ENCODE measurements at places on chromosomes 7 and 10.

DNA sequence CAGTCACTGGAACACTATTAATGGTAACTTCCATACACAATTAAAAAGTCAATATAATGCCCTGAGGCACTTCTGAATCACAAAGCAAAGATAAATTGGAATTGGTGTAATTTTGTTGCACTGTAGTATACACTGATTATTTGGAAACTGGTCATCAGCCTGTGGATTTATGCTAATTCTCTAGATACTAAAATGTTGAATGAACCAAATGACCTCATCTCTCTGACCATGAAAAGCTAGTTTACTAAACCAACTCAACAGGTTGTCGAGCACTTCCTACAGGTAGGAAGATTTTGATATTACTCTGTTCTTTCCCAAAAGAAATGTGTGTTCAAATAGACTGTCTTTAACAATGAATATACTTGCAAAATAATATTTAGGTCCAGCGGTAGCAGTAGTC, 5.3 kb downstream of the NRP1 start:
- no peaks in the 10 kb centered on the region for H3K36me3 ChIP-seq
- H3K27me3 ChIP-seq: peaks cover 38% of the 10 kb centered on the region
- H3K4me3 ChIP-seq: no peak overlapping the region
- H3K4me1 ChIP-seq: peaks cover 4% of the 10 kb centered on the region

DNA sequence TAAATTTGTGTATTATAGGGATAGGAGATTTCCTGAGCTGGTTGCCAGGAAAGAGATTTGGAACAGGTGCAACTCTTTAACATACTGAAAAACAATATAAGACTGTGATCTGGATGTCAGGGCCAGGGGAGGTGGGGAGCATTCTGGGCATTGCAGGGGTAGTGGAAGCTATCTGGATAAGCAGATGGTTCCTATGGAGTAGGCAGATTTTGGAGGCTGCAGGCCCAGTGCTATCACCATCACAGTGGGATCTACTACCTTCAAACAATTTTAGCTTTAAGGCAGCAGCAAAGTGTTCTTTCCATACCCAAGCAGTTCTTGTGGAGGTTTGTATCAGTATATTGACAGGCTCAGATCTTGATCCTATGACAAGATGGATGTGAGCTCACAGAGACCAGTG, 71.1 kb downstream of the ADAM22 start:
- H3K4me3 ChIP-seq: no peak overlapping the region
- no peaks in the 10 kb centered on the region for H3K36me3 ChIP-seq
- no peak overlapping the region for H3K27ac ChIP-seq
- no peaks in the 10 kb centered on the region for H3K4me1 ChIP-seq
- no peaks in the 10 kb centered on the region for H3K27me3 ChIP-seq

DNA sequence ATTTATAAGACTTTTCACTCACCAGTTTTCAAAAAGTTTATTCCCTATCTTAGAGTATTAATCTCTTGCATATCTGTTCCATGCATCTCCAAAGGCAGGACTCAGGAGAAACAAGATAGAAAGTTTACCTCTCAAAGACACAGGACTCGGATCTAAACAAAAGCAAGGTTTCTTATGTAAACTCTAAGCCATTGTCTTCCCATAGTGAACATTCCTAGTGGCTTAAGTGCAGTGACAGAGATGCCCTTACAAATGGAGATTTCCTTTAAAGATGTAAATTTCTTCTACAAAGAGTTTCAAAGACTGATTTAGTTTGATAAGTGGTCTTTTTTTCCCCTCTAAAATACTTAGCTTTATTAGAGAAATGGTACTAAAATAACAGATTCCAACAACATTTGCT, 209.8 kb downstream of the ACTR3B start:
- H3K4me1 ChIP-seq: no peaks in the 10 kb centered on the region
- no peak overlapping the region for H3K4me3 ChIP-seq
- no peak for DNase-seq

DNA sequence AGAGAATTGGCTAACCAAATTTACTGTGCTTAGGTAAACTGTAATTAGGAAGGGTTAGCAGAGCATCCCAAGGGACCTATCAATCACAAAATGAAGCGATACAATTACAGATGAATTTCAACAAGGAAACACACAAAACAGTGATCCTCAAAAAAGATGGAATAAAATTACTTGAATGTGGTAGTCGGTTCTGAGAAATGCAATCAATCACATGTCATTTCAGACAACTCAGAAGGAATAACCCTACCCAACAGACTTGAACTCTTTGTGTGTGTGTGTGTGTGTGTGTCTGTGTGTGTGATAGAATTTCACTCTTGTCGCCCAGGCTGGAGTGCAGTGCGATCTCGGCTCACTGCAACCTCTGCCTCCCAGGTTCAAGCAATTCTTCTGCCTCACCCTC, 43.5 kb downstream of the ST8SIA6 start:
- DNase-seq: no peak
- no peak overlapping the region for H3K27ac ChIP-seq
- H3K4me1 ChIP-seq: no peaks in the 10 kb centered on the region
- H3K4me3 ChIP-seq: no peak overlapping the region
- H3K36me3 ChIP-seq: no peaks in the 10 kb centered on the region

DNA sequence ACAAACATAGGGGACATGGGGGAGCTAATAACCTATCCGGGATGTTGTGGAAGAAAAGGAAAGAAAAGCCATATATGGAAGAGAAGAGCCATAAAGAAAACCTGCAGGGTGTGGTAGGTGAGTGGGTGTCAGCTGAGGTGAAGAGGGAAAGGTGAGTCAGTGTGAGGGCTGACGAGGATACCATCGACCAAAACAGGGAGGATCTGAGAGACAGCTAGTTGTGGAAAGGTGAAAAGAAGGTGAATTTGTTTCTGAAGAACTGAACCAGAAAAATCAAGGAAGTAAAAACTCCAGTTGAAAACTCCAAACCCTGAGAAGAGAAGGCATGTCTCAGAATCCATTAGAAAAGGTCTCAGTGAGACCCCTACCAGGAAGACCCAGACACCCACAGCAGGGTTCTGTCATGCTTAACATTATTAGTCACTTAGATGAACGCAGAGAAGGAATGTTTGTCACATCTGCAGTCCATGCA, 4.1 kb downstream of the BLNK start:
- H3K4me3 ChIP-seq: peak overlapping the region; percentile 91
- H3K27me3 ChIP-seq: no peaks in the 10 kb centered on the region
- H3K4me1 ChIP-seq: peaks cover 79% of the 10 kb centered on the region
- peaks cover 57% of the 10 kb centered on the region for H3K36me3 ChIP-seq
- DNase-seq: no peak

DNA sequence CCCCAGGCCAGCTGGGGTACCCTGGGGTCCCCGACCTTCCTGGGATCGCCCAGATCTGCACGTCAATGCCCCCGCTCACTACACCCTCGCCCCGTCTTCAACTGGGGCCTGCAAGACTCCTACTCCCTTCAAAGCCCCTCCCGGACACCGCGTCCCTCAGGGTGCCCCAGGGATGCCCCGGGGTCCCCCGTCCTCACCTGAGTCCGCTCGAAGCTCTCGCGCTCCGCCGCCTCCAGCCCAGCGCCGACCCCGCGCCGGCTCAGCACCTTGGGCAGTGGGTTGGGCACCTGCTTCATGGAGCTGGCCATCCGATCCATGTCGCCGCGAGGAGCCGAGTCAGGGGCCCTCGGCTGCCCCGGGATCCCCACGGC, at the start of gene HIP1:
TSS of gene HIP1 (minus strand) at position 338 of the 371 bp plus-strand sequence. CDS start at position 317, 21 bp downstream.
- no peaks in the 10 kb centered on the region for H3K36me3 ChIP-seq
- peaks cover 40% of the 10 kb centered on the region for H3K4me1 ChIP-seq
- no peaks in the 10 kb centered on the region for H3K27me3 ChIP-seq

- peaks cover 20% of the 10 kb centered on the region for H3K36me3 ChIP-seq
- no peaks in the 10 kb centered on the region for H3K27me3 ChIP-seq
- H3K27ac ChIP-seq: peak overlapping the region; percentile 97
- H3K4me3 ChIP-seq: peak overlapping the region; percentile 90
- peaks cover 31% of the 10 kb centered on the region for H3K4me1 ChIP-seq
- no peak for DNase-seq
Measured at GRCh38 chr10:87862679-87863052, 667 bp downstream of the KLLN start.

DNA sequence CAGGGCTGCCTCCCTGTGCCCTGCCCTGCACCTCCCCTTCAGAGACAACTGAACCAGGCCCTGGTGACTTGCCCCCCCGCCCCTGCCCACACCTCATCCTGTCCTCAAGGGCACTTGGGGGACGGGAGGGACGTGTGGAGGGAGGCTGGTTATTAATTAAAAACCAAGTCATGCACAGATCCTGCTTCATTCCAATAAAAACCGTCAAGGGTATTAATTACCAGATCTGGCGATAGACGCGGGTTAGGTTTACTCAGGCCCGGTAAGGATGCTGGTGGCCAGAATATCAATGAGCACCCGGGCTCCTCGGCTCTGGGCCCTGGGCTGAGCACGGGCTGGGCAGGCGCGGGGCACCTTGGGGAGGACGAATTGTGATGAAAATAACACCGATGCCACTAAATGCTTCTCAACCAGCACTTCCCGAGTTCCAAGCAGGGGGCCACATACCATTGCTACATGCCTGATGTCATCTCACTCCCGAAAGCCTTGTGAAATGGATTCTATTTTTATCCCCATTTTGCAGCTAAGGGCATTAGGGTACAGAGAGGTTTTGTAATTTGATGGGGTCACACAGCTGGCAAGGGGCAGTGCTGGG, 24.5 kb upstream of the GTF2IRD1 start:
- no peak overlapping the region for H3K27ac ChIP-seq
- H3K27me3 ChIP-seq: no peaks in the 10 kb centered on the region
- no peaks in the 10 kb centered on the region for H3K4me1 ChIP-seq
- no peak for DNase-seq

DNA sequence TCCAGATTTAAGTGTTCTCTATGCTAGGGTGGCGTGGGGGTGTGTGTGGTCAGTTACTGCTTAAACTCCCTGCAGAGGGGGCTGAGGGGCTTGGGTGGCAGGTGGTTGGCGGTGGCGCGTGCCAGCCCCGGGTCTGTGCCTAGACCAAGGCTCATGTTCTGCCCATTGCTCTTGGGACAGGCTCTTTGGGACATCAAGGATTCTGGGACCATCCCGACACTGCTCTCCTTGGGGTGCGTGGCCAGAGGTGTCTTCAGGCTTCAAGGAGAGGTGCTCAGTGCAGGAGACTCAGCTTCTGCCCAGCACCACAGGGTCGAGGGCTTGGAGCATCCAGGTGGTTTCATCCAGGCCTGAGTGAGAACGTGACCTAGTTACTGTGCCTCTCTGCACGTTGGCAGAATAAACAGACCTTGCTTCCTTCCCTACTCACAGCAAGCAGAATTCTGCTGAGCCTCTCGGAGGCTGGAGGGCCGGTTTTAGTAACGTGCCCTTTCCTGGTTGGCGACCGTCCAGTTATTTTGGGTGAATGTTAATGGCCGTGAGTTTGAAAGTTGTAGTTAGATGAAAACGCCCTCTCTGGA, 39.9 kb downstream of the CAMK1D start:
- H3K4me1 ChIP-seq: peaks cover 72% of the 10 kb centered on the region
- no peak for DNase-seq
- H3K4me3 ChIP-seq: peak overlapping the region; percentile 47
- H3K27me3 ChIP-seq: no peaks in the 10 kb centered on the region

DNA sequence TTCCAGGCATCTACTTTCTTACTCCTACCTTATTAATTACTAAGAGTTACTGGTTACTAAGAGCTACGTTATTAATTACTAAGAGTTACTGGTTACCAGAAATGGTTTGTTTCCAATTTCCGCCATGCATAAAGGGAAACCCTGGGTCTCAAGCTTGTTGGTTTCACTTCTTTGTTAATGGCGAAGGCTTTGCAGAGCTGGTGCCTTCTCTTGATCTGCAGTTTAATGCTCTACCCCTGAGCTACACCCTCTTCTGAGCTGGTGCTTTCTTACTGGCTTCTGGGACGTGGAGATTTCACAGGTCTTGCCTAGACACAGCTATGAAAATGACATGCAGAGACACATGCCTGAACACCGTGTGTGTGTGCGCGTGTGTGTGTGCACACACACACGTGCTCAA, 560 bp downstream of the CPA4 start:
- H3K4me1 ChIP-seq: no peaks in the 10 kb centered on the region
- H3K27me3 ChIP-seq: peaks cover 8% of the 10 kb centered on the region
- DNase-seq: no peak
- H3K27ac ChIP-seq: no peak overlapping the region
- no peak overlapping the region for H3K4me3 ChIP-seq
- no peaks in the 10 kb centered on the region for H3K36me3 ChIP-seq

GRCh38 chr7:78683566-78683965, 769.9 kb downstream of the MAGI2 start:
- H3K36me3 ChIP-seq: no peaks in the 10 kb centered on the region
- DNase-seq: no peak
- H3K27me3 ChIP-seq: no peaks in the 10 kb centered on the region
- H3K4me3 ChIP-seq: no peak overlapping the region
- H3K27ac ChIP-seq: no peak overlapping the region

DNA sequence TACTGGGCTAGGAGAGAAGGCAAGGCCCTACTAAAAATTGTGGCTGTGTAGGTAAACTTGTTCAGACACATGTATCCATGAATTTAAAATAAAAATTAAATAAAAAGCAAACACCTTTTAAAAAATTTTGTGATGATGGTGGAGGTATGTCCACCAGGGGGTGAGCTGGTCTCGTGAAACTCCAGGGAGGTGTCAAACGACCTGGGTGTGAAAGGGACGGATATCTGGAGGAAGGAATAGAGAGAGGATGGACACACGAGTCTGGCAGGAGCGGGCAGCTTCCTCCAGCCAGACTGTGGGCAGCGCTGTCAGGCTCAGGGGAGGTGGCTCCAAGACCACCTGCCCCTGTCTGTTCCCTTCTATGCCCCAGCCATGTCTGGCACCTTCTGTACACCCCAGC, 34.8 kb upstream of the DMBT1 start:
- H3K27ac ChIP-seq: no peak overlapping the region
- DNase-seq: no peak
- no peaks in the 10 kb centered on the region for H3K4me1 ChIP-seq
- no peak overlapping the region for H3K4me3 ChIP-seq
- H3K27me3 ChIP-seq: peaks cover 21% of the 10 kb centered on the region
- H3K36me3 ChIP-seq: no peaks in the 10 kb centered on the region

GRCh38 chr10:12319076-12319475, 30.3 kb upstream of the CAMK1D start:
- peaks cover 31% of the 10 kb centered on the region for H3K4me1 ChIP-seq
- peak overlapping the region; percentile 67 for H3K27ac ChIP-seq
- DNase-seq: no peak
- no peak overlapping the region for H3K4me3 ChIP-seq

GRCh38 chr7:18936265-18936664, 181.2 kb downstream of the TWIST1 start:
- H3K4me1 ChIP-seq: no peaks in the 10 kb centered on the region
- no peak overlapping the region for H3K27ac ChIP-seq
- no peak for DNase-seq
- no peaks in the 10 kb centered on the region for H3K27me3 ChIP-seq

All from stimulated activated naive B cell treated with anti-CD40 and anti-IgM and Interleukin-4, amounts not matched to agents 10 μg/mL and 1 μg/mL and 100 μg/mL, for 72 hours (primary cell).